ENCODE measurements at places on chromosomes 5 and 9.

GRCh38 chr5:73393611-73394489 is 54.7 kb downstream of the FOXD1 start:
- no peak for DNase-seq

DNA sequence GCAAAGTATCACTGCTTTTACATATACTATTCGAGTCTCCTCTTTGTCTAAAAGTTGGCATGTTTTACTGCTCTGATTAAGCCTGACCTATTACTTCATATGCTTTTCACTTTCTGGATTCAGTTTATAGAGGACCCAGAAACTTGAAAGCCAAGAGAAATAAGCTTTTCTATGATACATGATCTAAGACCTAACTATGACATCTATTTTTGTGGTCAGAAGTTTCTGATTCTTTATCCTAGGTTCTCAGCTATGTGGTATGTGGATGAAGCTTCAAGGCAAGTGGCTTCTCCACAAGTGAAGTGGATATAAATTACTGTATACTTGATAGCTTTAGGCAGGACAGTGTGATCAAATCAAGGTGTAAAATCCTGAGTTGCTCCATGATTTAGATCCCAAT is 6.3 kb downstream of the EDIL3 start:
- no peak for DNase-seq

- DNase-seq, result no peak
Measured at GRCh38 chr9:120442308-120442995, 137.5 kb downstream of the CDK5RAP2 start.

DNA sequence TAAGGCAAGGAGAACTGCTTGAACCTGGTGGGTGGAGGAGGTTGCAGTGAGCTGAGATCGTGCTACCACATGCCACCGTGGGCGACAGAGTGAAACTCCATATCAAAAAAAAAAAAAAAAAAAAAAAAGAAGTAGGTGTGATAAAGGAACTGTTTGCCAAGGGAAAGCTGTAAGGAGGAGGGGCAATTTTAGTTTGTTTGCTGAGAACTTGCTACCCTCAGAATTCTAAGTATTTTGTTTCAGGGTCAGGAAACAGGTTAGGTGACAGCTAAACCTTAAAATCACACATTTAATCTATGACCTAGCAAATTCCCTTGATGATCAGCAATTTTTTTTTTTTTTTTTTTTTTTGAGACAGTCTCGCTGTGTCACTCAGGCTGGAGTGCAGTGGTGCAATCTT is 7.2 kb upstream of the ARRDC3 start:
- DNase-seq, result no peak

GRCh38 chr5:170571281-170571731 is 67.5 kb downstream of the KCNIP1 start:
- DNase-seq, result no peak

- DNase-seq, result peak; percentile 44
Measured at GRCh38 chr9:133238272-133238850, 29.3 kb upstream of the OBP2B start.

GRCh38 chr5:132497488-132497997 is 7.0 kb upstream of the IRF1 start:
- DNase-seq, result no peak

DNA sequence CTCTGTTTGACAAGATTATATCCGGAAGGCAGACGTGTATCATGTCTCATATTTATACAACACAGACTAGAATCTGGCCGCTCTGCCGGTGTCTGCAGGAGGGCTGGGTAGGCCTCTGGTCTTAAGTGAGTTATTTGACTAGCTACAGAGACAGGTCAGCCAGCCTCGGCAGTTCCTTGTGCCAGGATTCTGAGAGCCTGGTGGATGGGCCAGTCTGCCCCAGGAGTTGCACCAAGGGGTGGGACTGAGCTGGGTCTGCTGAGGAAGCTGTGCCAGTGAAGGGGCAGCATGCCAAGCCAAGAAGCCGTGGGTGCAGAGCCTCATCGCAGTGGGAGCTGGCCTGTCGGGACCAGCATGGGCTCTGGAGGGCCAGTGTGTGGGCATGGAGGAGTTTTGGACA is 7.1 kb downstream of the SNX18 start:
- no peak for DNase-seq
